NCI-H1417 (cell line): ENCODE measurements at places on chromosomes 2 and 18.

DNA sequence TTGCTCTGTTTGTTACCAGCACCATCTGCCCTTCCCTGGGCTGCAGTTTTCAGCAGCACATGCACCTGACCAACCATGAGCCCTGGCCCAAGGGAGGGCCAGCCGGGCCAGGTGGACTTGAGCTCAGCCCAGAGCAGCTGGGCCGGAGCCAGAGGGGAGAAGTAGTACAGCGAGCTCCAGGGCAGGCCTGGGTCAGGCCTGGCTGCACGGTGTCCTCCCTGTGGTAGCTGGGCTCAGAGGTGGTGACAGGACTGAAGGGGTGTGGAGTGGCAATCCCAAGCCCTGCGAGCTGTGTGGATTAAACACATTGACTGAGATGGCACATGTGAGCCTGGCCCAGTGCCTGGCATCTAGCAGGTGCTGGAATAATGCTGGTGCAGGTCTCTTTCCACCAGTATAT lies 222.2 kb downstream of the GLI2 start:
- DNase-seq = no peak

- no peak for DNase-seq
These were observed 285.3 kb upstream of the CCDC68 start for GRCh38 chr18:55244546-55244945.

DNA sequence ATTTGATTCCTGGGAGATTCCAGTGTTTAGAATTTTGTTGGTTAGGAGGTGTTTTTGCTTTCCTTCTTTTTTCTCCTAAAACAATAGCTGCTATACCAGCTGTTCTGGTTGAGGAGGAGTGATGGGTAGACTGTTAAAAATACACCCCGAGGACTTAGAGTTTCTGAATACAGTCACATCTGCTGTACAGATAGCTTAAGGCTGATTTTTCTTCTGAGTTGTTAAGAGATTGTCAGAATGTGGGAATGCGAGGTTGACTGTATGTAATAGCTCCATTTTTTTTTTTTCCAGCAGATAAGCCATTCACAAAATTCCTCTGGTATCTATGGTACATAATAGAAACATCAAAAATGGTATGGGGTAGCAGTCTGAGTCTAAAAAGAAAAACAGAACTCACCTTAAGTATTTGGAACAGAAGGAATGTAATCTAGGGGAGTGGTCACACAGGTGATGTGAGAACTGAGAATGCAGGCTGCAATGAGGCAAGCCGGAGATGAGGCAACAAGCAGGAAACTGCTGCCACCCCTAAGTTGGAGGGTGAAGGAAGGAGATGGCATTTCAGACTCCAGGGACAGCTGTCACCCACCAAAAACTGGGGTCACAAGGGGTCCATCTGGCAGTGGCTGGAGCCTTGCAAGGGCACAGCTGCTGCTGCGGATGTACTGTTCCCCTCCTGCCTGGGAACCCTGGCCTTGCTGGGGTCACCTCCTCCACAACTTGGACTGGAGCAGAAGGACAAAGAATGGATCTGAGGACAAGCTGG lies 2.4 kb downstream of the DGKD start:
- no peak for DNase-seq

DNA sequence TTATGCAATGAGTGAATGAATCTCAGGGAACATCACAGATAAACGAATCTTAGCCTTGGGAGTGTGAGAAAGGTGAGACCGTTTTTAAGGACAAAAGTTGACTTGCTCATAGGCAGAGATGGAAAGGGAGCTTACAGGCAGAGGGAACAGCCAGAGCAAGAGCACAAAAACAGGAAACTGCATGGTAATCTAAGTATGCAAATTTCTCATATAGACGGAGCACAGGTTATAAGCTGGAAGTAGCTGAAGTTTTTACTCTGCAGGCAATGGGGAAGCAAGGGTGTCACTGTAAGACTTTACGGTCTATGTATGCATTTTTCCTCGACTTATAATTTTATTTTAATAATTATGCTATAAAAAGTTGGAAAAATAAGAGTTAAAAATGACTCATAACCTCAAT lies 44.8 kb upstream of the STRN start:
- DNase-seq = no peak

- no peak for DNase-seq
These were observed 366.9 kb upstream of the SLC14A2 start for GRCh38 chr18:45248240-45248903.
